ENCODE measurements at places on chromosomes 3 and 15.
A peak's percentile ranks its signal among the peaks of the same experiment; 100 is the strongest.

DNA sequence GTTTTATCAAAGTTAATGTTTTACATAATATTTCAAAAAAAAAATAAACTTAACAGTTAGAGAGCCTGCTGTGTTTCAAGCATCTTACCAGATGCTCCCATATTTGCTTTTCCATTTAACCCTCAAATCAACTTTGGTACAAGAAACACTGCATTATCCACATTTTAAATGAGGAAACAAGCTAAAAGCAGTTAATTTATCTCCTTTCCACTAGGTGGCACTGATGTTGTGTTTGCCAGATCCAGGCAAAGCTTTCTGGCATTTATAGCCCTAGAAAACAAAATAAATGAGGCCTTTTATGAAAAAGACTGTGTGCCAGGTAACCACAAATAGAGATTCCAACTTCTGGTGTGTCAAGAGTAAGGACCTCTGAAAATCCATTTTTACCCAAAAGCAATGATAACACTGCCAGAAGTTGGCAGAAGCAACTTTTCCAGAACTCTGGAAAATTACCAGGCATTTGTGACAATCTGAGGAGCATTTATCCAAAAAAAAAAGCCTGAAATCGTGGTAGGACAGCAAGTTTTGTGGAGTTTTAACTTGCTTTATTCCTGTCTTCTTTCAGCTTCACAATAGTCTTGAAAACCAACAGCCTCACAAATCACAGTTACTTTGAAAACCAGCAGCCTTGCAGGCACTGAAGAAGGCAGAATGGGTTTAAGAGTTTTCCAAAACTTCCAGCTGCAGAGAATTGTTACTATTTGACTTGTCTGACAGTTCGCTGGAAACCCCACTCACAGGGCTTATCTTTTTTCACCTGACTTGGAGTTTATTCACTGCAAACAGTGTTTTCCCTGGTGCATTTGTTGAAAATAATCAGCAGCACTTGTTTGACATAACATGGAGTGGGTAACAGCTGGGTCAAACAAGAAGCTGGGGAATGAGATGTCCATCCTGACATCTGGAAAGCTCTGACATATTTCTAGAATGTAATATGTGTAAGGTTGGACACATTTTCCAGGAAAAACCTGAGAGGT lies 9.2 kb downstream of the FAM162A start:
- peak; percentile 38 for DNase-seq

DNA sequence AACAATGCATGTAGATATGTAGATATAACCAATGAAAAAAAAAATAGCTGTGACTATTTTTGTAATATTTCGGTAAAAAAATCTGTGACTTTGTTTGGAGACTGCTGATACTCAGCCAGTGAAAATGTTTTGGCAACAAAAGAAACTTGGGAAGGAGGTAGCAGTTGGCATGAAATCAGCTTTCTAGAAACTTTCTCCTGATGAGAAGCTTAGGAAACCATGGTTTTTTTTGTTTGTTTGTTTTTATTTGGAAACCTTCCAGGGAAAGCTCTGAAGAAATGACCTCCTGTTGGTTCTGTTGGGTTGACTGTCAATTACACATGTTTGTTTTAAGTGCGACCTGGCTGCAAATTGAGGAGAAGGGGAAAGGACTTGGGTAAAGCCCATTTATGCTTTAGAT lies 445.9 kb downstream of the UNC13C start:
- no peak for DNase-seq

DNA sequence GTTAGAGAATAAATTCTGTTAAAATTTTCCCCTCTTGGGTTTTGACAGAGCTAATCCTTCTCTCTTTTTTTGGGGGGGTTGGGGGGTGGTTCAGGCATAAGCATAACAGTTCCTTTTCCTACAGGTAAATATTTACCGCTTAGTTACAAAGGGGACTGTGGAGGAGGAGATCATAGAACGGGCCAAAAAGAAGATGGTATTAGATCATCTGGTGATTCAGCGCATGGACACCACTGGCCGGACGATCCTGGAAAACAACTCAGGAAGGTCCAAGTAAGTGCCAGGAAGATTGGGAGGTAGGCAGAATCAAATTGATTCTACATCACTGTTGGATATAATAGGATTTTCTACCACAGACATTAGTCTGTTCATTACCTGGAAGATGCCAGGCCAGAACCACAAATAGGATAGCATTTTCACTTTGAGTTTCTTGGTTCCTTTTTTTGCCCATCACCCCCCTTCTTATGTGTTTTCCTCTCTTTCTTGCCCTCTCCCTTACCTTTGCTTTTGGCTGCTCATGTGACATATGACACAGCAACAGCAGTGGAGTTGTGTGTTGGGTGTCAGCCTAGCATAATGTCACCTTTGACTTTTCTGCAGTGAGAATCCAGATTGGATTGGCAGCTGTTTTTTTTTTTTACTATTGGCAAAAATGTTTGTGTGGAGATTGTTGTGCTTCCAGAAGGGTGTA lies 79.0 kb downstream of the CHD2 start:
- DNase-seq, result no peak

DNA sequence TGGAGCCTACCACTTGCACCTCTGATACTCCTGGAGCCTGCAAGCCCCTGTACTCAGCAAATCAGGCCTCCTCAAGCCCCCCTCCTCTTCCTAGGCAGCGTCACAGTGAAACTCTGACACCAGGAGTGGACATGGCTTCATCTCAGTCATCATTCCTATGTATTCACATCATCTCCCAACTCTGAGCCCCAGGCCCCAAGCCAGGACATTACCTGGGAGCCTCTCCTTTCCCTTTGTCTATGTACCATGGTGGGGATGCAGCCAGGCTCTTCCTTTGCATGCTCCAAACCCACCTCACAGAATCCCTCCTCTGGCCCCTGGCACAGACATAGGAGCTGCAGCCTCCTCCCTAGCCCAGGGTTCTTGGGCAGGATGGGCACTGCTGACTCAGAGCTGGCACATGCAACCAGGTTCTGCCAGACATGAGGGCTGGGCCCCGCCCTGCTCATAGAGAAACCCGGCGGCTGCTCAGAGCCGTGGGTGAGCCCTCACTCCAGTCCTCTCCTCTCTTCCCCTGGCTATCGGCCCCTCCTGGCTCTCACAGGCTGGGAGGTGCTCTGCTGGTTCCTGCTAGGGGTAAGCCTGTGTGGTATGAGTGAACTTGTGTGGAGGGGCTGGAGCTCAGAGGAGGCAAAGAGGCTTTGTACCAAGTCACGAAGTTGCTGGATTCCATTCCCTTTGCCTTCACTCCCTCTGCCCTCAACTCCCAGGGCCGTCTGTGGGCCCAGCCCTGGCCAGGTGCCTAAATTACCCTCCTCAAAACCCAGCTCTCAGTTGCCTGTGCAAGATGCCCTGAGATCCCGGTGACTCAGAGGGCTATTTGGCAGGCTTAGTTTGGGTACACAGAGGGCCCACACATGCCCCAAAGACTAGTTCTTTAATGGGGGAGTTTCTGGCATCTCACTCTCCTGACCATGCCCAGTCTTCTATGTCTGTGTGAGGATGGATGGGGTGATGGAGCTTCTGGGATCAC lies 1.9 kb upstream of the PLCD1 start:
- DNase-seq, result peak; percentile 89

- no peak for DNase-seq
Measured at GRCh38 chr3:187922704-187923416, 177.6 kb upstream of the BCL6 start.

DNA sequence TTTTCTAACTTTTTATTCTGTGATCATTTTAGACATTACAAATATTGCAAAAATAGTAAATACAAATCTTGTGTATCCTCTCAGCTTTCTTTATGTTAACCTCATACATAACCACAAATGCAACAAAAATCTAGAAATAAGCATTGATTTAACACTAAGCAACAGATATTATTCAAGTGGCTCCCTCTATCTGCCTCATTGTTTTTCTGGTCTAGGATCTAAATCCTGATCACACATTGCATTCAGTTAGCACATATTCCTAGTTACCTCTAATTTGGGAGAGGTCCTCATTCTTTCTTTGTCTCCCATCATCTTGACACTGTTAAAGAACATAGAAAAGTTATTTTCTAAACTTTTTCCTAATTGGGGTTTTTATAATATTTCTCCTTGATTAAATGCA lies 1126.0 kb downstream of the ROBO2 start:
- no peak for DNase-seq

DNA sequence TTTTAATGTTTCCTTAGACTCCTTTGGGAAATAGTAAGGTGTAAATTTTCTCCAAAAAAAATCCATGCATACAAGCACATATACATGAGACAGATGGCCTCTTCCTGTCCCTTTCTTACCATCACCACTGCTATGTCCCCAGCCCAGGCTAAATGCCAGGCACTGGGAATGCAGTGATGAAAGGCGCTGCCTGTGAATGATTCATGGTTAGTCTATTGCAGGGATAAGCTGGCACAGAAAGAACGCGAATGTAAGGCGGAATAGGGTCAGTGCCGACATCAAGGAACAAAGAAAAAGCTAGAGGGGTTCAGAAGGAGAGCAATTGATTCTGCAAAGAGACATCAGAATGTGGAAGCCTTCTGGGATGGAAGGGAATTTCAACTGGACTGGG lies 36.2 kb upstream of the CFAP161 start:
- no peak for DNase-seq

- no peak for DNase-seq
Measured at GRCh38 chr3:29370021-29370420, 89.2 kb downstream of the RBMS3 start.

DNA sequence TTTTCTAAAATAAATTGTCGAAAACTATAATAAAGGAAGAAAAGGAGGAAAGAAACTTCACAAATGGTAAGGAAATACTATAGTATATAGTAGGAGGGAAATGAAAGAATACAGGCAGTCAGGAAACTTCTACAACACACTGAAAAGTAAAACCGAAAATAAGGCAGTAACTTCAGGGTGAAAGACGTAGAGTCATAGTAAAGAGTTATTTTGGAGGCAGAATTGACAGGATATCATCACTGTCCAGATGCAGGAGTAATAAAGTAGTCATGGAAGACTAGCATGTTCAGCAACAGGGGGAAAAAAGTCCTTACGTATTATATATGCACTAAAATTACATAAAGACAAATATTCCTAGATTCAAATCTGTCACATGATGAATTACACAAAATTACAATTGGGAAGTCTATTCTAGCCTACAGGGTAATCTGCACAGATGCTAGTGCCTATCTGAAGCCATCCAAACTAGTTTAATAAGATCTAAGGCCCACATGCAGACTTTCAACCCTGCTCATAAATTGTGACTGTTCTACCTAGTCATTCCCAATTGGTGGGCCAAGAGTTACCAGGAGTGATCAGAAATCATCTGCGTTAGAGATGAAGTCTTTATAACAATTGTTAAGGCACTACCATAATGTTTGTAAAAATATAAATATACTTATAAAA lies 14.0 kb downstream of the VPS13C start:
- no peak for DNase-seq

DNA sequence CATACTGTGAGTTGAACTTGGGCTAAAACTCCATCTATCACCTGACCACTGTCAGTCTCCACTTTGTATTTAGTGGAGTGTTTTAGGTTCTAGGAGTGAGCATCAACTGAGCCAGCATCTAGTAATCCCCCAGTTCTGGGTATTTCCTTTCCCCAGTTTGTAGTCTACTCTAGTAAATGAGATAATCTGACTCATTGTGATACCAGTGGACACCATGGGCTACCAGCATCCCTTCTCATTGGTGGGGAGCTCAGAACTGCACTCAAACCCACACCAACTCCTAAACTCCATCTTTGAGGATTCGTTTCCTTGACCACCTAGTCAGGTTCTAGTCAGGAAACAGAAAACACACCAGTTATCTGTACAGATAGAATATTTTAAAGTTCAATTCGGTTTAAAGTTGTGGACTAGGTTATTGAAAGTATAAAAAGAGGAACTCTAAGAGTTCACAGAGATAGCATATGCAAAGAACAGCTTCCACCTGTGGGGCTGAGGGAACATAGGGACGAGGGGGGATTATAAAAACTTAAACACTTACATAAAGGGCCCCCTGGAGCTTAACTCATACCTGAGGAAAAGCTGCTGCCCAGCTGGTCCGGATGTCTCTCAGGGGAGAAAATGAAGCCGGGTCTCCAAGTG lies 36.0 kb downstream of the LEO1 start:
- DNase-seq, result no peak

- DNase-seq, result no peak
Measured at GRCh38 chr3:168141405-168141998, 45.8 kb upstream of the GOLIM4 start.

DNA sequence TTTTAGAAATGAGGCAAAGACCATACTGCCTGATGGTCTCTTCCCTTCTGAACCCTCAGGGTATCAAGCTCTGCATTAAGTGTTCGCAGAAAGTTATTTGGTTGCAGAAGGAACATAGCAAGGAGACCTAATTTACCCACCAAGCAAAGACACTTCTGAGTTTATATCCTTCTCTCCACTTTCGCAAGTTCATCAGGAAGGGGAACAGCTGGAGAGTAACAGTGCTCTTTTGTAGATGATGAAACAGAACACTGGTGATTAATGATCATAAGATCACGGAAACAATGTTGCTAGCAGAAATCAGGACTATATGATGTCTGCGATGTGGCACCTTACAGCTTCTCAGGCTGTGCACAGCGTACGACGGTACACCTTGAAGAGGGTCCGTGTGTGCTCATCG lies 62.1 kb downstream of the NCEH1 start:
- no peak for DNase-seq

GRCh38 chr3:131962982-131963381 lies 71.8 kb downstream of the CPNE4 start:
- no peak for DNase-seq

GRCh38 chr3:155876503-155876902 lies 6.1 kb downstream of the GMPS start:
- no peak for DNase-seq

GRCh38 chr3:115169808-115170207 lies 22.7 kb upstream of the ZBTB20 start:
- no peak for DNase-seq

GRCh38 chr15:48282216-48282615 lies 49.0 kb upstream of the DUT start:
- DNase-seq, result no peak

DNA sequence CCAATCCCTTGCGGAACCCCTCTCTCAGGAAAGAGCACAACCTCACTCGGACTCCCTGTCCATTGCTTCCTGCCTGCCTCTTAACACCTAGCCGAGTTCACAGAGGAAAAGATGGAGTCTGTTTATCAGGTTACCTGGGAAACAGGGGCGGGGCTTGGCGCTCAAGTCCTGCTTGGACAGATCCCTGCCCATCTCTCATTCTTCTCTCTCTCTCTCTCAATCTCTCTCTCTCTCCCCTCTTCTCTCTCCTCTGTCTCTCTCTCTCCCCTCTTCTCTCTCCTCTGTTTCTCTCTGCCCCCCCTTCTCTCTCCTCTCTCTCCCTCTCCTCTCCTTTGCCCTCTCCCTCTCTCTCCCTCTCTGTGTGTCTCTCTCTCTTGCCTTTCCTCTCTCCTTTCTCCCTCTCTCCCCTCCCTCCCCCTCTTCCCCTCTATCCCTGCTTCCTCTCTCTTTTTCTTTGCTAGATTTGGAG lies at the start of gene EFHB:
EFHB (minus strand) TSS at position 120 of the 469 bp plus-strand sequence. CDS start 199 bp downstream, outside the sequence.
- DNase-seq, result peak; percentile 27

Data from foreskin keratinocyte (primary cell).